SHP77 (cell line): ENCODE measurements at places on chromosomes 3 and 15.

DNA sequence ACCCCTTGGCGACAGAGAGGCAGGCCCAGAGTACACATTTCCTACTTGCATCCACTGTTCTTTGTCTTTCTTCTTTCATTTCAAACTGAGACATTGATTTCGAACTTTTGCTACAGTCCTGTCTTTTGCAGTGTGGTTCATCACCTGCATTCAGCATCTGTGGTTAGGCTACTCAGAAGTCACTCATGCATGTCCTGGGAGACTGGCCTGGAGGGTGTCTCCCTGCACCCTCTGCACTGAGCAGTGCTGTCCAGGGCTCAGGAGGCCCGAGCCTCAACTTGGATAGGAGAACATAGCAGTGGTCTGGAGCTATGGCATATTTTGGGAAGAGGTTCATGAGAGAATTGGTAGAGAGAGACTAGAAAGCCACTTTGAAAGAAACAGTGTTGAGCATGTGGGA is 240.2 kb upstream of the TPRG1 start:
- no peak for DNase-seq

GRCh38 chr3:155555479-155556060 is 189.3 kb downstream of the PLCH1 start:
- no peak for DNase-seq

DNA sequence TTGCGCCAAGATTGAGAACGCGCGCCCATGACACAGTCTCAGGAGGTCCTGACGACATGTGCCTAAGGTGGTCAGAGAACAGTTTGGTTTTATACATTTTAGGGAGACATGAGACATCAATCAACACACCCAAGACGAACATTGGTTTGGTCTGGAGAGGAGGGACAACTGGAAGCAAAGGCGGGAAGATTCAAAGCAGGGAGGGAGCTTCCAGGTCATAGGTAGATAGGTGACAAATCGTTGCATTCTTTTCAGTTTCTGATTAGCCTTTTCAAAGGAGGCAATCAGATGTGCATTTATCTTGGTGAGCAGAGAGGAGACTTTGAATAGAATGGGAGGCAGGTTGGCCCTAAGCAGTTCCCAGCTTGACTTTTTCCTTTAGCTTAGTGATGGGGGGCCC is 828.4 kb upstream of the DPPA4 start:
- no peak for DNase-seq

DNA sequence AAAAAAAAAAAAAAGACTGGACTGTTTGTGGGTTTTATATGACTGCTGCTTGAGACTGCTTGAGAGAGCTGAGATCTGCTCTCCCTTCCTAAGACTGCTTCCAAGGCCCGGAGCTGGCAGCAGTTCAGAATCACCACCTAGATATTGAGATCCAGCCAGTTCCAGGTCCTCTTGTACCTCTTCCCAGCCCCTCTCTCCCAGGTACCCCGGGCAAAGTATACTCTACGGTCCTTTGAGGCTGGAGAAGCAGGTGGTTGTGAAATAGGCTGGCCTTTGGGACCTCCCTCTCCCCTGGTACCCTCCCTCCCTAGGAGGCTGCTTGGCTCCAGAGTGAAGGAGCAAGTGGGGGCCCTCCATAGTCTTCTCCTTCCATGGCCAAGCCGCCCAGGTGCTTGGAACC is 12.6 kb upstream of the BAHD1 start:
- no peak for DNase-seq

DNA sequence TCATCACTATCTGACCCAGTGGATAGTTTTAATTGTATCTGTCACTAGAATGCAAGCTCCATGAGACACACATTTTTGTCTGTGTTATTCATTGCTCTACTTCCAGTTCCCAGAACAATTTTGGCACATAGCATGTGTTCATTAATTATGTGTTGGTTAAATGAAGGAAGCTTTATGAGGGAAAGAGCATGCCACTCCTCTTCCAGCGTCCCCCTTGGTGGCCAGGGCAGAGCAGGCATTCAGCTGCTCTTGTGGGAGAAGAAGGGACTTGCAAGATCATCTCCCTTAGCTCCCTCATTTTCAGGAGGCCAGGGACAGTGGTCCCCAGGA is 489 bp upstream of the GALNT15 start:
- no peak for DNase-seq

- DNase-seq: no peak
These were observed 29.4 kb upstream of the PPIB start for GRCh38 chr15:64191971-64192830.

DNA sequence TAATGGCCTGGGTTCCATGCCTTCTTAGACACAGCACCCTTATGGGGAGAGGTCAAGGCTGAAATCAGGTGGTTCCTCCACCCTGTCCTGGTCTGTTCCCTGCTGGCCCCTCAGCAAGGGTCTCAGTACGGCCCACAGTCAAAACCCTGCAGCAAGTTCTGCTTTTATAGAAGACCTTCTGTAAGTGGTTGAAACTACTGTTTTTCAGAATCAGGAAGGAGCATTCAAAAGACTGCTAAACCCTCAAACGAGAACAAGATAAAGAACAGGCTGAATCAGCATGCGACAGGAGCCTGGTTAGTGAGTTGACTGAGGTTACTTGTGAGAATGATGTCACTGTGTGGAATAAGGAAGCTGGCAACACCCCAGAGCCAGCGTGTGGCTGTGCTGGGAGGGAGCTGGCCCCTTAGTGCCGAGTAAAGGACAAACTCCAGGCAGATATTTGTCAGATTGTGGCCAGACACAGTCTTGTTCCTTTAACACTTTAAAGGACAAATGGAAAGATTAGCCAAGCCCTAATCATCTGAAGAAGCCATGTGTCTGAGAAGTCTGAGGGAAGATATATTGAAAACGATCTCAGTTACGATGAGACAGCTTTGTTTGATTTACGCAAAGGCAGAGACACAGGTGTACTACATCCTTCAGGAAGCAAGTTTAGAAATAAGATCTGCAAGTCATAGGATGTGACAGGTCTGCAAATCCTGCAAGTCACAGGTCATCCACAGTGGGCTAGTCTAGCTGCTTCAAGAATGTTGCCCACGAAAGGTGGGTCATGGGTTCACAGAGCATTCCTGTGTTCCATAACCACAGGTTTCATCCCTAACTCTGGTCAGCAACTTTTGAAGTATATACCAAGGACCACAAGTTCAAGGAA is 54.0 kb downstream of the B3GNT5 start:
- DNase-seq: no peak

- no peak for DNase-seq
These were observed 612.2 kb upstream of the GOLIM4 start for GRCh38 chr3:168707900-168708299.

DNA sequence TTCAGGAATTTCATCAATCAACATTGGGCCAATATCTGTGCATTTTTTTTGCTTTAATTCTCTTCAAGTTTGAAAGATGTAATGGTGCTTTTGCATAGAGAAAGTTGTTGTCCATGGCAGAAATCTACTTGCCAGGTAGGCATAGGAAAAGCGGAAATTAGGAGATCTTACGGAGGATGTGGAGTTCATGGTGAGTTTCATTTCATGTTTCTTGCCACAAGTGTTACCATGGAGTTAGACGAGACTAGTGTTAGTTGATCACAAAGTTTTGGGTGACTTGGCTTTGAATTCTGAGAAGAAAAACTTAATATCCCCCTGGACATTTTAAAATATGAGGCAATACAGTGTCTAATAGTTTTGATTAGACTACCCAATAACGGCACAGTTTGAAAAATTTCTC is 1.0 kb upstream of the P2RY13 start:
- DNase-seq: no peak

- DNase-seq: no peak
These were observed 214.6 kb downstream of the MEIS2 start for GRCh38 chr15:36885771-36886170.

- no peak for DNase-seq
These were observed 633.9 kb upstream of the TGFBR2 start for GRCh38 chr3:29972320-29972993.

- peak; percentile 3 for DNase-seq
These were observed 51.1 kb downstream of the IFT57 start for GRCh38 chr3:108171106-108171505.

DNA sequence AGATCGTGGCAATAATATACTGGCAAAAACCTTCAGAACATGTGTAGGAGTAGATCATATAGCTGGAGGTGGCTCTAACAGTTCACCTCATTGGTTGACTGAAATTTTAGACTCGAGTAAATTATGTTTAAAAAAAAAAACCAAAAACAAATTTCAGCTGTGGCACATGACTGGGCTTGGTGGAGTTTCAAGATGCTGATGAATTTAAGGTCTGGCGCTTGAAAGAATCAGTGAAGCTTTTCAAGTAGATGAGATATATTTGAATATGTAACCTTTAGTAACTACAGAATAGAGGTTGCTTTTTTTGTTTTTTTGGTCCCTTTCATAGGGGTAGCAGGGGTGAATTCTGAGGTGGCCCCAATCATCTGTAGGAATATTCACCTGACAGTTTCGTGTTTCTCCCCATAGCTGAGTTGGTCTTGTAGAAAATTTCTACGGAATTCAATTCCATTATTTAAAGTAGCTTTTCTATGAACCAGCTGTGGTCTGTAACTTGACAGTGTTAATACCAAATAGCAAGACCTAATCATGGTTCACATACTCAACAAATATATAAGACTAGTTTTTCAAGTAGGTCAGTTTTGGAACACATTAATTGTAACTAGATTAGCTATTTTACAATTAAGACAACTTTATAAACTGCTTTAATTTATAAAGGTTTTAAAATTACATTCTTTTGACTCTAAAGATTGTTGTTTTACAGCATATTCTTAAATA is 65.6 kb downstream of the MAP4 start:
- no peak for DNase-seq

- no peak for DNase-seq
These were observed 1.7 kb upstream of the SLC2A2 start for GRCh38 chr3:171028025-171028778.

- DNase-seq: no peak
These were observed 70.2 kb upstream of the STRIT1 start for GRCh38 chr3:155363690-155364070.

GRCh38 chr3:45437383-45437782 is 49.0 kb downstream of the LARS2 start:
- DNase-seq: no peak

DNA sequence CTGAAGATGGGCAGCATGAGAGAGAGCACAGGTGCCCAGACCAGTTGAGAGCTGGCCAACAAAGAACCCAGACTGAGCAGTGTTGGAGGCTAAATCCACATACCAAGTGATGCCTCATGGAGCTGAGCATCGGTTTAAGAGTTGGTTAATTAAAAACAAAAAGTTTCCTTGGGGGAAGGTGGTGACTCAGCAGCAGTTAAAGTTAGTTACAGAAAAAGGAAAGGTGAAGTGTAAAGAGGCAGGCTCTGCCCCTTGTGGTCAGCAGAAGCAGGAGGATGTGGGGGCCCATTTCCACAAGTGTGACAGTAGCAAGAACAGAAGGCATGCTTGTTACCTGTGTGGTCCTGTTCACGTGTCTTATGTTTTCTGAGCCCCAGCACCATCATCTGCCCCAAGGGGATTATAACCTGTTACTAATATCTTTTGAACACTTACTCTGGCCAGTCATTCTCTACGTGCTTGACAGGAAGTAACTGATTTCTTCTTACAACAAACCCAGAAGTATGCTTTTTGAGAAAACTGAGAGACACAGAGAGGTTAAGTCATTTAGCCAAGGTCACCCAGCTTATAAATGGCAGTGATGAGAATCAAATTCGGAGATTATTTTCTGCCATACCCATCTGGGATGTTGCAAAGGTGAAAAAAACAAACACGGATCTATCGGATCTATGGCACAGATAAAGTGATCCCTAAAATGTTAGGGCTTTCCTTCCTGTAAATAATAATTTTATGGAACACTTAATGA is 91.0 kb downstream of the EPHB1 start:
- no peak for DNase-seq

DNA sequence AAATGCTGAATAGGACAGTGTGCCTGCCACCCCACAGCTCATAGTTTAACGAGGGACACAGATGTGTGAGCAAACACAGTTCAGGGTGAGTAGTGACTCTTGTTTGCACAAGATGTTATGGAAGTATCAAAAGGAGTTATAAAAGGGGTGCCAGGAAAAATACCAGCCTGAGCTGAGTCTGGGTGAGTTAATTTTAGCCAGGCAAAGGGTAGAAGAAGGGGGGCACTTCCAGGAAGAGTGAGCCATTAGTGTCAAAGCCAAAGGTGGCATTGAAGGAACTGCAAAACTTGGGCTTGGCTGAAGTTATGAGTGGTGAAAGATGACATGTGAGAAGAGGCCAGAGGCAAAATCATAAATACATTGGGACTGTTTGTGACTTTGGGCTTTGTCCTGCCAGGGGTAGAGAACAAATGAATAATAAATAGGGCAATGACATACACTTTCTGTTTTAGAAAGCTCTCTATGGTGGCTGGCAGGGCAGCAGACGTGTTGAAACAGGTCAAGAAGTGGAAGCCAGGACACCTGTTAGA is 1.9 kb upstream of the SPPL2A start:
- DNase-seq: no peak

GRCh38 chr3:51963951-51964451 is 3.3 kb downstream of the PCBP4 start:
- DNase-seq: peak; percentile 78

DNA sequence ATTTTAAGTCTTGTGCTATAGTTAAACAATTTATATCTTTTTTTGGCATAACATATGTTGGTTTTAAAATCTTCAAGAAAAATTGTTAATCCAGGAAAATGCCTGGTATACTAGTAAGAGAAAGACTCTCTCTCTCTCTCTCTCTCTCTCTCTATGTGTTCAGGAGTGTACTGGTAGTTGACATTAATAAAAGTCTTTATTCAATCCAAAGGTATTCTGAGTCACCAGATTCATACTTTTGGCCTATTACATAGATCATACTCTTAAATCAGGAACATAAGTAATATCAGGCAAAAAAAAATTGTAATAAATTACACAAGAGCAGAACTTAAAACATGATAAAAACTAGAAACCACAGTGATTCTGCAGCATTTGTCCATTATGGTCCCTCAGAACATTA is 70.2 kb downstream of the TFG start:
- DNase-seq: no peak

DNA sequence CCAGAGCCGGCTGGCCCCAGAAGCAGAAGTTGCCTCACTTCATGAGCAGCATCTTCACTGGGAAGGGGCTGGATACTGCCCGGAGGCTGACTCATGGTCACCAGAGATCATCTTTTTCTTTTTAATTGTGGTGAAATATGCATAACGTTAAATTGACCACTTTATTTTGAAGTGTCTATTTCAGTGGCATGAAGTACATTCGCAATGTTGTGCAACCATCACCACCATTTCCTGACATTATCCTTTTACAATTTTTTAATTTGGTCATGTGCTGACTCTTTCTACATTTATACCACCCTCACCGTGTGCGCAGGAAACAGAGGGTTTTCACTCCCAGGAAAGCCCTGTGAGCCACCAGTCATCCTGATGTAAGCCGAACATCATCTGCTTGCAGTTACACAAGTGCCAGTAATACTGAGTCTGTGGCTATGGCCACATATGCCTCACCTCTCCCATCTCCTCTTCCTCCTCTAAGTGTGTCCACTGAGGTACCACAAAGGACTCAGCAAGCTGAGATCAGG is 51.6 kb upstream of the ABHD17C start:
- no peak for DNase-seq
